ENCODE measurements at places on chromosomes 4 and X.

- DNase-seq = no peak
Measured at GRCh38 chr4:108446556-108446955, 173.8 kb upstream of the RPL34 start.

- DNase-seq = no peak
Measured at GRCh38 chr4:75005727-75006126, 72.8 kb downstream of the PARM1 start.

DNA sequence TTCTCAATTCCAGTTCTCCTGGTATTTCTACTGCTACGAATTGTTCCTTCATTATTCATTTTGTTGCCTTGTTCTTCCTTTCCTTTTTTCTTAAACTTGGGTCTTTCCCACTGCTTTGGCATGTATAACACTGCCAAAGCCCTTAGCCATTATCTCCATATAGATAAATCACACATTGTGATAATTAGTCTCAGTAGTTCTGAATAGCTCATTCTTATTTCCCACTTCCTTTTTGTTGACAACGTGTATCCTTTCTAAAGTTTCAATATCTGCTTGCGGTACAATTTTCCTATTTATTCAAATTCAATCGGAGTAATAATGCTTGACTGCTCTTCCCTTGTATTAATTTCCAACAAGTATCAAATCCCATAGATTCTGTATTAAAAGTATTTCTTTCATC lies 14.5 kb upstream of the CAMK2D start:
- no peak for DNase-seq

DNA sequence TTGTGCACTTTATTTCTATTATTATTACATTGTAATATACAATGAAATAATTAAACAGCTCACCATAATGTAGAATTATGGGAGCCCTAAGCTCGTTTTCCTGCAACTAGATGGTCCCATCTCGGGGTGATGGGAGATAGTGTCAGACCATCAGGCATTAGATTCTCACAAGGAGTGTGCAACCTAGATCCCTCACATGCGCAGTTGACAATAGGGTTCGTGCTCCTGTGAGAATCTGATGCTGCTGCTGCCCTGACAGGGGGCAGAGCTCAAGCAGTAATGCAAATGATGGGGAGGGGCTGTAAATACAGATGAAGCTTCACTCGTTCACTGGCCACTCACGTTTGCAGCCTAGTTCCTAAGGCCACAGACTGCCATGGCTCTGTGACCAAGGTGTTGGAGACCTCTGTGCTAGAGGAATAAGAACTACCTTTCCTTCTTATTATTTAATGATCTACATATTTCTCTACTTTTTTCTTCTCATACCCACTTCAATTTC lies 492.9 kb upstream of the INTU start:
- DNase-seq = no peak

- peak; percentile 46 for DNase-seq
Measured at GRCh38 chr4:87679449-87680169, 29.5 kb downstream of the DMP1 start.

DNA sequence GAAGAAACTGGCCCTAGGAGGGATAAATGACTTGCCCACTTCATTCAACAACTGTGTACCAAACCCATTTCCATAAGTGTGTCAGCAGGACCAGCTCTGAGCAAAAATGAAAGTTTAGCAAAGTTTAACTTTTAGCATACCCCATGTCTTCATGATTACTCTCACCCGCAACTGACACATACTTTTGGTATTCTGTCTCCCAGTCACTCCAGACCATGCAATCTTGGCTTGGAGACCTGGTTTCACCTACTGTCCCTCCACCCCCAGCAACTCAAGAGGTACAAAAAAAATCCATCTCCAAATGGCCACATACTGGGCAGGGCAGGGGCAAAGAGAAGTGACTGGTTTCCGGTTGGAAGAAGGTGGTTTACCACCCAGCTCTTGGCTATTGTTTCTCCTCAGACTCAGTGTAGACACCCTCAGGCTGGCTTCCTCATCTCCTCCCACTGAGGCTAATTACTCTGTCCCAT lies 79.8 kb downstream of the RLIM start:
- peak; percentile 39 for DNase-seq

DNA sequence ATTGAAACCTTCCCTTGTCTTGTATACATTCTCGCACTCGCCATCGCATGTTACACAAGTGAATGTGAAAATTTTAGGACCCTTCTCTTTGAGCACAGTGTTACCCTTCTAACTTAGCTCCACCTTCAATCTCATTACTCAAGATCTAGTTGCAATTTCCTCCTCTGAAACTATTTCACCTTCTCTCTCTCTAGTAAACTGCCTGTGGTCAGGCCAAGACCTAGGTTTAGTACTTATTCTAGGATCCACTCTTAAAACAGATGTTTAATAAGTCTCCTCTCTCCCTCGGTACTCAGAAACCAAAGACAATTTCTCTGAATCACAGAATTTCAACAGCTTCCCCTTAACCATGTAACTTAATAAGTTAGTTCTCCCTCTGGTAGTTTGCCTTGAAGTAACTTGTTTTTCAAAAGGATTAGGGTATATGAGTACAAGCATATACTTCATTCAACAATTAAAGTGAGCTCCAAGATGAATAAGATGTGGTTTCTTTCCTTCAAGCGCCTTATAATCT lies 156.0 kb downstream of the SH3KBP1 start:
- no peak for DNase-seq

DNA sequence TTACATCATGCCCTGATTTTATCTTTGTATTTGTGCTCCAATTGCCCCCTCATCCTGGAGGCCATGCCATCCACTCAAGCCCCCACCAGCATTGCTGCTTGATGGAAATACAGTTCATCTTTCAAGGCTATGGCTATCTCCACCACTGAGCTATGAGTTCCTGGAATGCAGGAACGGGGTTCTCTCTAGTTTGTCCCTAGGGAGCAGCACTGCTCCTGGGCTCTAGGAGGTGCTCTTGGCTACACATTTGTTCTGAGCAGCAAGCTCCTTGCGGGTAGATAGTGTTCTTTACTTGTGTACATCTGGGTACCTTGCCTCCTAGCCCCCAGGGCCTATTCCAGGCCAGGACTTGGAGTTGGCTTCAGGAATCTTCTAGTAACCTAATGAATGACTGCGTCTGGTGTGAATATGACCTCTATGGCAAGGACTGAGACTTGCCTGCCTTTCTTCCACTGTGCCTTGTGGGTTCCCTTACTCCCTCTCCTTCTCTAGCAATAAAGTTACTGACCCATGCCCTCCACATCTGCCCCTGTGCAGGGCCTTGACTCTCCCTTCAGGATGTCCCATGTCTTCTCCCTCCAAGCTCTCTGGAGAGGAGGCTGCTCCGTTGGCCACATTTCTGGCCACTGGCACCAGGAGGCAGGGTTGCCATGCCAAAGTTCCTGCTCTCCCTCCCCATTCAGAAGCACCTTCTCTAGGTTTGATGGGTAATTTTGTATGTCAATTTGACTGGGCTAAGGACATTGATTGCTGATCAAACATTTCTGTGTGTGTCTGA lies 7.6 kb downstream of the CITED1 start:
- DNase-seq = peak; percentile 48

DNA sequence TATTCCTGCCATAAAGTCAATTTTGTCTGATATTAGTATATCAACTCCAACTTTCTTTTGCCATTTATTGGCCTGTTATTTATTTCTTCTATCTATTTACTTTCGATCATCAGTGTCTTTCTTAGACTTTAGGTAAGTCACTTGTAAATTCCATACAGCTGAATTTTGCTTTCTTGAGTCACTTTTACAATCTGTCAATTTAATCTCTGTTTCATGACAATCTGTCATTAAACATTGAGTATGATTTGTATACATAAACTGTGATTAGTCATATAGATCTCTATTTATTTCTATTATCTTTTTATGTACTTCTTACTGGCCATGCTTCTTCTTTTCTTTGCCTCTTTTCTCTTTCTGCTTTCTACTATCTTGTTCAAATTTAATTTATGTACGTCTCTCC lies 160.1 kb downstream of the TMA16 start:
- no peak for DNase-seq

- peak; percentile 66 for DNase-seq
Measured at GRCh38 chr4:14345356-14345775, 656.9 kb upstream of the CPEB2 start.

- peak; percentile 39 for DNase-seq
Measured at GRCh38 chr4:110484767-110485166, 8.8 kb downstream of the ENPEP start.

GRCh38 chr4:57544811-57545654 lies 434.8 kb upstream of the IGFBP7 start:
- DNase-seq = no peak

- no peak for DNase-seq
Measured at GRCh38 chr4:26431461-26432180, 58.7 kb downstream of the CCKAR start.

GRCh38 chr4:183022617-183023016 lies 76.4 kb upstream of the WWC2 start:
- DNase-seq = no peak

DNA sequence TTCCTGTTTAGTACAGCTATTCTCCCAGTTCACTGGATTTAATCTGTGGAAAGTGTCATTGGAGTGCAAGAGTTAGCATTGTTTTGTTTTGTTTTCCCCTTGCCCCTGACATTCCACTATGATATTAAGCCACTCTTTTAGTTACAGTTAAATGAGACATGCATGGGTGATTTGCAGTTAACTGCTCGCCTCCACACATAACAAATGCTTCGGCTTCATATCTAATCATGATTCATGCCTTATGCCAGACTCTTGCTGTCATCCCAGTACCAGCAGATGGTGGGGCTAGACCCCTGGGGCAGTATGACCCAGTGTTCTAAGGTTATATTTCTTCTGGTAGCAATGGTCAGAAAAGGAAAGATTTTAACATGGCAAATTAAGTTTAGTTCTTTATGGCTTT lies 80.1 kb downstream of the RAP1GDS1 start:
- DNase-seq = no peak

DNA sequence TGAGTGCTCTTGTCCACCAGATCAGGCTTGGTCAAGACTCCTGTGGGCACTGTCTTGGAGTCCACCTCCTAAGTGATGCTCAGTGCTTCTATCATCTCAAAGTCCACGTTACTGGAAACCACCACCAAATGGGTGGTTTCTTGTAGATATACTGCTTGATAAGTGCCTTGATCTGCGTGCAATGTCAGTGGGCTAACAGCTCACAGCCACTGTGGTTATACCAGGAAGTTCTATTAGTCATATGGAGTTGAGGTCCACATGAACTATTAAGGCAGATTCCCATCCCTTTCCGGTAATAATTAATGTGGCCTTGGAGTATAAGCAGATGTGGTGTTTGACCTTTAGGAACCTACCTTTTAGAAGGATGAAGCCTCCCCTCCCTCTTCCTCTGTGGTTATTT lies 161.9 kb downstream of the ZNF518B start:
- DNase-seq = no peak

DNA sequence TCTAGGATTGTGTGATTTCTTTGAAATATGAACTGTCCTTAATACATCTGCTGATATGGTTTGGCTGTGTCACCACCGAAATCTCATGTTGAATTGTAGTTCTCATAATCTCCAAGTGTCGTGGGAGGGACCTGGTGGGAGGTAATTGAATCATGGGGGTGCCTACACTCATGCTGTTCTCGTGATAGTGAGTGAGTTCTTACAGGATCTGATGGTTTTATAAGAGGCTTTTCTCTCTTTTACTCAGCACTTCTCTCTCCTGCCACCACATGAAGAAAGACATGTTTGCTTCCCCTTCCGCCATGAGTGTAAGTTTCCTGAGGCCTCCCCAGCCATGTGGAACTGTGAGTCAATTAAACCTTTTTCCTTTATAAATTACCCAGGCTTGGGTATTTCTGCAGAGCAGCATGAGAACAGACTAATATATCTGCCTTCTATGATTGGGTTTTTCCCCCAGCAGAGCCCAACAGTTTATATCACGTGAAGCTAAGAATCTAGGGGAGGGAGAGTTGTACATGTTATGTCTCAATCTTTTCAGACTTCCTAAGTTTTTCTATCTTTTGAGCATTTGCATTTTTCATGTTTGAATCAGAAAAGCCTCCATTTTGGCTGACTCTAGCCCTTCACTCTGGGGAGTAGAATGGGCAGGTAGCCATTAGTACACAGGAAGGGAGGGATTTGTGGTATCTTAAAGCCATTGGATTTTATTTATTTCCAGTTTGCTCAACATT lies 58.9 kb downstream of the PLAC1 start:
- DNase-seq = peak; percentile 32

GRCh38 chr4:9875516-9875915 lies 94.1 kb downstream of the DRD5 start:
- DNase-seq = peak; percentile 74

GRCh38 chr4:95085124-95085833 lies 327.5 kb downstream of the BMPR1B start:
- no peak for DNase-seq

GRCh38 chrX:38804682-38805431 lies 3.6 kb downstream of the MID1IP1 start:
- DNase-seq = peak; percentile 40

DNA sequence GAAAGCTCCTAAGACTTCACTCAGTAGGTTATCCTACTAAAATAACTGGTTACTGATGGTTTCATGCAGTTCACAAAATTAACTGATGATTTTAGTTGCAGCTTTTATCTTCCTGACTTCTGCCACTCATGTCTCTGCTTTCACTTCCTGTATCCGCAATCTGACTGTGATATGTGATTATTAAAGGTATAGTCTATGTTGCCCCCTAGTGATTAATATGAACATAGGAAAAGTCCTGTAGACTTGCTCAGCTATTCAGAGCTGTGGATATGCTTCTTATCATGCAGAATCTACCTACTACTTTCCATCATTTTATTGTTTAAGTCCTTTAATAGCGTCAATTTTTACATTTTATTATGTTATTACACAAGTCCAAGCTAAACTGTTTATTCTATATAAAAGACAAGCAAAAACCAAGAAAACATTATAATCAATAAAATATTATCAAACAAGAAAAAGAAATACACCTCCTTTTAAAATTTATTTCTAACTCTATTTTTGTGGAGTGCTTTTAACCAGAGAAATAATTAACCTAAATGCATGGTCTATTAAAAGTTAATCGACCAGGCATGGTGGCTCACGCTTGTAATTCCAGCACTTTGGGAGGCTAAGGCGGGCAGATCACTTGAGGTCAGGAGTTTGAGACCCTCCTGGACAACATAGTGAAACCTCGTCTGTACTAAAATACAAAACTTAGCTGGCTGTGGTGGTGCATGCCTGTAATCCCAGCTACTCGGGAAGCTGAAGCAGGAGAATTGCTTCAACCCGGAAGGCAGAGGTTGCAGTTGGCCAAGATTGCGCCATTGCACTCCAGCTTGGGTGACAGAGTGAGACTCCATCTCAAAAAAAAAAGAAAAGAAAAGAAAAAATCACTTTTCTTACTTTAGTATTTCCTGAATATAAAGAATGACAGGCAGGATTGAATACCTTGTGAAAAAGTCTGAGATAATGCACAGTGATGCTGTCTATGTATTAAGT lies 40.4 kb upstream of the TLR2 start:
- DNase-seq = peak; percentile 34

Data from inflammatory macrophage (primary cell).